ENCODE measurements at places on chromosomes 5 and 9. TPM values are rescaled to one million over a fixed set of nuclear protein-coding genes. Genes with fewer than 3 reads are reported as not detected.

- no peak for DNase-seq
Measured at GRCh38 chr9:77030045-77030444, 10.6 kb downstream of the FOXB2 start.

DNA sequence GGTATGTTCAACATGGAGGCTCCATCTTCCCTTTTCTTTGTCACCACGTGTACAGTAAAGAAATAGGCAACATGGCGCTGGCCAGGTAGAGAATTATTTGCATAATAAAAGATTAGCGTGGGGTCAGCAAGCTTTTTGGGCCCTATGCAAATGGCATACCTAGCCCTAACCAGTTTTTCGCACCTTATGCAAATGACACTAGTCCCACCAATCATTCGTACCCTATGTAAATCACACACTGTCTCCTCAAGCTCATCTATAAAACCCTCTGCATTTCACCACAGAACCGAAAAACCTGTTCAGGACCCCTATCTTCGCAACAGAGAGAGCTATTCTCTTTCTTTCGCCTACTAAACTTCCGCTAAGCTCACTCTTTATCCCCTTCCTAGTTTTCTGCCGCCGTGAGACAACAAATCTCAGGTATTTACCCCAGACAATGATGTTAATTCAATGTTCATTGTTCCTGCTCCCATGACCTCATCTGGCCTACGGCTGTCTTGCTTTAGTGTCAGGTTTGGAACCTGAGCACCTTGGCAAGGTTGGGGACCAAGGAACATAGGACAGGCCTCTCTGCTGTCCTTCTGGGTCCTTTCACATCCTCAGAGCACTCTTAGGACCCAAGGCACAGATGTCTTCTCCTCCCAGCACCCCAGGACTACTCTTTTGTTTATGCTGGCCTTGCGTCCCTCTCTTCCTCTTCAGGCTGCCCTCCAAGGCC lies 180.7 kb upstream of the RAI14 start:
- no peak for DNase-seq

- DNase-seq = no peak
Measured at GRCh38 chr5:111432883-111433536, 79.3 kb downstream of the STARD4 start.

- no peak for DNase-seq
Measured at GRCh38 chr5:88669371-88670050, 213.5 kb downstream of the MEF2C start.

GRCh38 chr5:116557669-116558271 lies 16.9 kb downstream of the SEMA6A start:
- no peak for DNase-seq

- no peak for DNase-seq
Measured at GRCh38 chr9:36934478-36935065, 99.5 kb downstream of the PAX5 start.

- no peak for DNase-seq
Measured at GRCh38 chr5:167451076-167451475, 840.4 kb upstream of the WWC1 start.

DNA sequence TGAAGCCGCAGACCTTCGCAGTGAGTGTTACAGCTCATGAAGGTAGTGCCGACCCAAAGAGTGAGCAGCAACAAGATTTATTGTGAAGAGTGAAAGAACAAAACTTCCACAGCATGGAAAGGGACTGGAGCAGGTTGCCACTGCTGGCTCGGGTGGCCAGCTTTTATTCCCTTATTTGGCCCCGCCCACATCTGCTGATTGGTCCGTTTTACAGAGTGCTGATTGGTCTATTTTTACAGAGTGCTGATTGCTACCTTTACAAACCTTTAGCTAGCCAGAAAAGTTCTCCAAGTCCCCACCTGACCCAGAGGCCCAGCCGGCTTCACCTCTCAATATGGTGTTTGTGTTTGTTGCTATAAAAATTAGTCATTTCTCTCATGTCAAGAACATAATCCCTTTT lies 49.7 kb downstream of the RECK start:
- no peak for DNase-seq

GRCh38 chr5:122183098-122183787 lies 53.9 kb downstream of the ZNF474 start:
- DNase-seq = no peak

- DNase-seq = peak; percentile 74
Measured at GRCh38 chr5:141513627-141514329, 24.9 kb downstream of the PCDHGC5 start.

DNA sequence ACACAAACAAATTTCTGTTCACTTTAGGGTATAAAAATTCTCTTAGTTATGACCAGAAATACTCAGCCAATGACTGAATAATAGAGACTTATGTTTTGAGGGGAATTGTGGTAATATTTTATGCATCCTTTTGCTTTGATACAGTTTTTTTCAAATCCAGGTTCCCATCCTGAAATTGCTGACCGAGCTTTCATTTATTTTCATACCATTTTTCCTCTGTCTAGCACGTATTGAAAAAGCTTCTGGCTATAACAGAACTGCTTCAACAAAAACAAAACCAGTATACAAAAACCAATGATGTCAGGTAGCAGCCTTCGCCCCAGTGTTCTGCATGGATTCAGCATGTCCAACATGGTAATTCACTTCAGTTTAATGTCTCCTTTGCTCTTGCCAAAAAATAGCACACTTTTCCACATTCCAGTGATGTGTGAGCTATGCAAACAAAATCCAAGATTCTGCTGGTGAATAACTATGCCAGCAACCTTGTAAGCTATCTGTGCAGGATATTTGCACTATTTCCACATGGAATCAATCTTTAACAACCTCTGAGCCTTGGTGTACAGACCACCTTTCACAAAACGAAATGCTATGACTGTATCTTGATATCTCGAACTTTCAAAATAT lies 22.0 kb downstream of the CCNH start:
- no peak for DNase-seq

- peak; percentile 51 for DNase-seq
Measured at GRCh38 chr5:147188200-147189108, 46.4 kb upstream of the STK32A start.

DNA sequence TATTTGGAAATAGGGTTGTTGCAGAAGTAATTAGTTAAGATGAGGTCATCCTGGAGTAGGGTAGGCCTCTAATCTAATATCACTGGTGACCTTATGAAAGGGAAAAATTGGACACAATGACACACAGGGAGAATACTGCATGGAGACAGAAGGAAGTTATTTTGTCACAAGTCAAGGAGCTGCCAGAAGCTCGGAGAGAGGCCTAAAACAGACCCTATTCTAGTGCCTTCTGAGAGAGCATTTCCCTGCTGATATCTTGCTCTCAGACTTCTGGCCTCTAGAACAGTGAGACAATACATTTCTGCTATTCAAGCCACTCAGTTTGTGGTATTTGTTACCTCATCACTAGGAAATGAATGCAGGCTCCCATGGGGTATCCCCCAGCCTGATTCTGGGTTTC lies 332.9 kb downstream of the CSNK1G3 start:
- DNase-seq = no peak

GRCh38 chr9:110911659-110912418 lies 126.4 kb downstream of the LPAR1 start:
- no peak for DNase-seq

DNA sequence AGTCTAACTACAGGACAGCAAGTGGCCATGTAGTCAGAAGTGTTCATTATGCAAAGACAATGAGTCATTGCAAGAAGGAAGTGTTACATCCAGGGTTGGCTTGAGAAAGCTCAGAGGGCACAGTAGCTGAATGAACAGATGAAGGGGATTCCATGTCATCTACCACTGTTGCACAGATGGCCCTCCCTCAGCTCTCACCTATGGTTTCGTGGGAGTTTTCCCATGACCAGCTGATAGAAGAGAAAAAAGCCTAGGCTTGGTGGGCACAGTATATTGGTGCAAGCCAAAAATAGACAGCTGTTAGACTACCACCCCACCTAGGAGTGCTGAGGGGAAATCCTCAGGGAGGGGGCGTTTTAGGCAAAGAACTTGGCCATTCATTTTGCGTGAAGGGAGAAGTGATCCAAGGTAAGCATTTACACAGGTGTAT lies 217.0 kb downstream of the DMRT2 start:
- no peak for DNase-seq

DNA sequence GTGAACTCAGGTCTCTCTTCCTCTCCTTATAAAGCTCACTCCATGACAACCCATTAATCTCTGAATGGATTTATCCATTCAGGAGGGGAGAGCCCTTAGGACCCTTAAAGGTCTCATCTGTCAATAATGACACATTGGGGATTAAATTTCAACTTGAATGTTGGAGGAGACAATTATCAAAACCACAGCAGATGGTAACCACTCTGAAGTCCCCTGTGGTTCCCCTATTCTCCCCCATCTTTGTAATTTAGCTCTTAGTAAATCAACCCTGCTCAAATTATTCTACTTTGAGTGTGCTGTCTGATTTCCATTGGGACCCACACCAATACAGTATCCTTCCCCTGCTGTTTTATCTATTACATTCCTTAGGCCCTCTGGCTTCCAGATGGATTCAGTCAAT lies 72.0 kb upstream of the RAI14 start:
- DNase-seq = no peak

DNA sequence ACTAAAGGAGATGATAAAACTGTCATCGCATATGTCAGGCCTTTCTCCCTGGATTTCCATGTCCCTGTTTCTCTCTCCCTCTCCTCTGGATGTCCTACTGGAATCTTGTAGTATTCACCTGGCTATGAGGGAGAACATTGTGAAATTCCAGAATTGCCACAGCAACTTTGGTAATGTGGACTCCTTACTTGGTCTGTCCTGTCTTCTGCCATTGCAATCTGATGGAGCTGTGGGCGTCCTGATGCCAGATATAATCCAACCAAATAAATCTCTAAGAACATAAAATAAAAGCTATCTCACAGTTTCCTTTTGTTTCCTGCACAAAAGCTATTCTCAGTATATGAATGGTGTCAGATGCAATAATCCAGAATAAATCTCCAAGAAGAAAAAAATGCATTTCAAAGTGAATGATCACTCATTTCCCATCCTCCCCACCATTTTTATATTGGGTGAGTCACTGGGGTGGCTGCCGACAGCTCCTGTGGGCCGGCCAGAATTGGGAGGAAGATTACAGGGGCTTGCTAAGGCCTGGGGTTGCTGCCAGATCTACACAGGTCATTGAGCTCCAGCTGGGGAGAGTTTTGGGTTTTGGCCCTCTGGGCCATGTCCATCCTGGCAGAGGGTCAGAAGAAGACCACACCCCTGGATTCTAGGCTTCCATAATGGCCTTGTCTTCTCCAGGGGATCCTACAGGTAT lies 160.7 kb upstream of the PITX1 start:
- no peak for DNase-seq

- DNase-seq = no peak
Measured at GRCh38 chr5:39119404-39120051, 45.3 kb upstream of the RICTOR start.

- no peak for DNase-seq
Measured at GRCh38 chr5:132491368-132492364, 1.1 kb upstream of the IRF1 start.

DNA sequence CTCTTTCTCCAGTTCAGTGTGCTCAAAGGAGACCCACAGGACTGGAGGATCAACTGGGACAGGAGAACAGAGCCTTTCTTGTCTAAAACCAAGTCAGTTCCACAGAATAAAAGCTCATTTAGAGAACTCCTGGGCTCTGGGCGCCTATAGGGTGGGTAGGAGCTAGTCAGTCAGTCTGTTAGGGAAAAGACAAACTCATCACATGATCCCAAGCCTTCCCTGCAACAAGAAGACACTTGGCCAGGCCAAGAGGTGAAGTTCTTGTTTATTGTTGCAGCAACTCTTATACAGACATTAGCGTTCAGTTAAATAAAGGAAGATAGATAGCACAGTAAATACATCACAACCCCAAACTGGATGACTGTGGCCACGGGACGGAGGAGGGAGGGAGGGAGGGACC lies 102.3 kb downstream of the ENTREP1 start:
- DNase-seq = no peak

GRCh38 chr9:122355336-122355875 lies 15.4 kb upstream of the PTGS1 start:
- no peak for DNase-seq

GRCh38 chr9:109558718-109559151 lies 60.6 kb upstream of the PTPN3 start:
- no peak for DNase-seq

- no peak for DNase-seq
Measured at GRCh38 chr5:34012791-34013190, 4.9 kb upstream of the AMACR start.

- no peak for DNase-seq
Measured at GRCh38 chr9:126303488-126303887, 23.1 kb upstream of the MVB12B start.

GRCh38 chr5:172760959-172761358 lies 10.0 kb downstream of the DUSP1 start:
- DNase-seq = no peak

DNA sequence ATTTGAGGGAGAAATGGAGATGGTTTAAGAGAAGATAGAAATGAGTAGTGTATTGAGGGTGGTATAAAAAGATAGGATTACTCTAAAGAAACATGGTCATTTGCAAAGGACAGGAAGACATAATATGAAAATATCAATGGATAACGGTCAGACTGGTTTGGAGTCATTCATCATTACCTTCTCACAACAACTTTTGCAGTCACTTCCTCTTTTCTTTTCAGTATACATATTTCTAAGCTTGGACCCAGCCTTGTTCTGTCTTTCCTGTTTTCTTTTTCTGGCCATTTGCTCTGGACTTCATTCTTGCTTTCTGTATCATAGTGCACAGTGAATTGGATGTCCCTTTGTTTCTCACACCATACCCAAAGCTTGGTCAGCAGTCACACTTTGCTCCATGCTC lies 966.5 kb upstream of the TYRP1 start:
- DNase-seq = no peak

- no peak for DNase-seq
Measured at GRCh38 chr9:19030899-19031298, 2.1 kb downstream of the SAXO1 start.

- no peak for DNase-seq
Measured at GRCh38 chr5:58818465-58818864, 235.6 kb downstream of the RAB3C start.

- no peak for DNase-seq
Measured at GRCh38 chr9:132287256-132287760, 67.5 kb downstream of the SETX start.

The CCNO gene
- total RNA-seq = under 0.01 TPM

The NDUFS6 gene
- total RNA-seq = 31.5 TPM

The ADAMTS19 gene
- total RNA-seq = not detected

The CD72 gene
- 6.7 TPM for total RNA-seq

The NPR3 gene
- total RNA-seq = 360 TPM

The SOHLH1 gene
- not detected for total RNA-seq

The ACOT12 gene
- total RNA-seq = under 0.01 TPM
